Right lung (tissue), 10 donors: ENCODE measurements at places on chromosomes 5 and 9. TPM values are rescaled to one million over a fixed set of nuclear protein-coding genes. Genes with fewer than 3 reads are reported as not detected.

GRCh38 chr5:78979117-78979742 lies 5.9 kb downstream of the ARSB start:
- no peak for DNase-seq

- no peak for DNase-seq
These were observed 37.3 kb upstream of the NOTCH1 start for GRCh38 chr9:136582977-136583735.

Gene NEUROG1
- polyA plus RNA-seq: not detected

- DNase-seq: no peak
These were observed 256.2 kb downstream of the TAF11L14 start for GRCh38 chr5:17890501-17890900.

Gene ADAMTSL1
- 16.4 TPM for polyA plus RNA-seq

Gene DPYSL3
- polyA plus RNA-seq: 73.3 TPM

GRCh38 chr9:19510907-19511306 lies 102.1 kb downstream of the ACER2 start:
- no peak for DNase-seq

GRCh38 chr5:159094745-159095144 lies 5.0 kb downstream of the EBF1 start:
- DNase-seq: peak; percentile 34

DNA sequence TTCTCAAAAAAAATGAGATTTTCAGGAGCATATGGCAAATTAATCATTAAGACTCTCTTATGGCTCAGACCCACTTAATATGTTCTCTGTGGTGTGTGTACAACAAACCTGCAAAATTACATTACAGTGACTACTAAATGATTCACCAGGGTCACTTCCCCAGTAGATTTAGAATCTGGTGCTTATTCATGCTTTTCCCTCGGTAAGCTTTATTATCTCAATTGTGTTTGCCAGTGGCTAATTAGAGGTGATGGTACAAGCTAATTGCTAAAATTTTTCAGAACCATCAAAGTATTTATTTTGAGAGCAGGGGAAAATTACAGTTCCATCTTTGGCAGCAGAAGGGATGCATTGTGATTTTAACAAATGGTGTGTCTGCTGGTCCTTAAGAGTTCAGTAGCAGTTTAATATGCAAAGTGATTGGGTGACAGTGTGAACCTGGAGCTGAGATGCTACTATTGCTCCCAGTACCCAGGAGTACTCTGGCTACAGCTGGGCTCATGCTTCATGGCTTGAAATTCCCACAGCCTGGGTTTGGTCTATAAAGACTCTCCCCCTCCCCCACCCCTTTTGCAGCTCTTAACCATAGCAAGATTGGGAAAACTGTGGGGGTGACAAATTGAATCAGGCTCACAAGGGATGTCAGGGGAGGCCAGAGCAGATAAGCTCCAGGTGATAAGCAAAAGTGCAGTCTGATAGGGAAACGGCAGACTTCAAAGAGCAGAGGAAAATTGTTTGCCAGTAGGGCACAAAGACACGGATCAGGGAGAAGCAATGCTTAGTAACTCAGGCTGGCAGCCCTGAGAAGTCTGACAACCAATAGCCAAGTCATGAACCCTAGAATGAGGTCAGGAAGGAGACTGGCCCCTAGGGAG lies 92.8 kb upstream of the RAD23B start:
- DNase-seq: no peak

DNA sequence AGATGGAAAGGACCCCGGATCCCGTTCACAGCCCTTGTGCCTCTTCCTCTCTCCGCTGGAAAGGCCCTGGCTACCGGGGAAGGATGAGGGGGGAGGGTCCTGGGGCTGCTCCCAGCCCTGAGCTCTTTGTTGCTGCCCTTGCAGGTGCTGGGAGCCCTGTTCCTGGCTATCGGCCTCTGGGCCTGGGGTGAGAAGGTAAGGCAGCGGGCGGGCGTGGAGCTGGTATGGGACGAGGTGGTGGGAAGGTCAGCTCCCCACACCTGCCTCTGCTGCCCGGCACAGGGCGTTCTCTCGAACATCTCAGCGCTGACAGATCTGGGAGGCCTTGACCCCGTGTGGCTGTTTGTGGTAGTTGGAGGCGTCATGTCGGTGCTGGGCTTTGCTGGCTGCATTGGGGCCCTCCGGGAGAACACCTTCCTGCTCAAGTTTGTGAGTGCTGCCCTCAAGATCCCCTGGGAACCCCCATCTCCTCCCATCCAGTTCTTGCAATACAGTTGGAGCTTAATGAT lies 4.2 kb downstream of the TSPAN17 start:
- DNase-seq: no peak

Gene F12
- not detected for polyA plus RNA-seq

GRCh38 chr5:87829217-87829551 lies 416.5 kb upstream of the CCNH start:
- DNase-seq: no peak

Gene OR1N2
- polyA plus RNA-seq: not detected

GRCh38 chr5:100615362-100615761 lies 80.2 kb downstream of the FAM174A start:
- no peak for DNase-seq

DNA sequence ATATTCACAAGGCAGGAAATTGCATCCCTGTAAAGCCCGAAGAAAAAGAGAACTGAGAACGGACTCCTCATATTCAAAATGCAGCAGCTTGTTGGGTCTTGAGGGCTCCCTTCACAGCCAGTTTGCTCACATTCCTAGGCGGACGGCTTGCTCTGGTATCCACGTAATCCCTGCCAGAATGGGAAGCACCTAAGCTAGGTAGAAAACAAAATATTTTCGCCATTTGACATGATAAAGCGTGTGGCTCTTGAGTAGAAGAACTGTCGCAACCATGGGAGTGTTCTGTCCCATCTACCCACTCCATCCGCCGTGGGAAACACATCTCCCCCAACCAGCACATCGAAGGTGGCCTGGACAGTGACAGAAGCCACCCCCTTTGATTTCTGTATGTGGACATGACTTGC lies 183.1 kb downstream of the GAS1 start:
- DNase-seq: no peak
